ENCODE measurements at places on chromosomes 6 and 20.
A peak's percentile ranks its signal among the peaks of the same experiment; 100 is the strongest.

DNA sequence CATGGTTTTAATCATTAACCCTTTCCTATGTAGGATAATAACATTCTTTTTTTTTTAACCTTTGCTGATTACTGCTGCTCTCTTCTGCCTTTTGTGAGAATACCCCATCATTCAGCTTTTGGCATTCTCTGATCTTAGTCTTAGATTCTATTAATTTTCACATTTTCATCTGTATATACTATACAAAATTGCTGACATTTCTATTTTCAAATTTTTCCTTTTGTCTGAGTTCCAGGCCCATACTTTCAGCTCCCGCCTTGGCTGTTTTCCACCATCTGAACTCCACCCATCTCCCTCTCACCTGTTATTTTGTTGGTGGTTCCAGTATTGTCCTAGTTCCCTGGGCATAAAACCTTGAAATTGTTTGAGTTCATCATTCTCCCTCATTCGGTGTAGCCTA, 59.2 kb downstream of the PKIB start:
- no peak for DNase-seq

DNA sequence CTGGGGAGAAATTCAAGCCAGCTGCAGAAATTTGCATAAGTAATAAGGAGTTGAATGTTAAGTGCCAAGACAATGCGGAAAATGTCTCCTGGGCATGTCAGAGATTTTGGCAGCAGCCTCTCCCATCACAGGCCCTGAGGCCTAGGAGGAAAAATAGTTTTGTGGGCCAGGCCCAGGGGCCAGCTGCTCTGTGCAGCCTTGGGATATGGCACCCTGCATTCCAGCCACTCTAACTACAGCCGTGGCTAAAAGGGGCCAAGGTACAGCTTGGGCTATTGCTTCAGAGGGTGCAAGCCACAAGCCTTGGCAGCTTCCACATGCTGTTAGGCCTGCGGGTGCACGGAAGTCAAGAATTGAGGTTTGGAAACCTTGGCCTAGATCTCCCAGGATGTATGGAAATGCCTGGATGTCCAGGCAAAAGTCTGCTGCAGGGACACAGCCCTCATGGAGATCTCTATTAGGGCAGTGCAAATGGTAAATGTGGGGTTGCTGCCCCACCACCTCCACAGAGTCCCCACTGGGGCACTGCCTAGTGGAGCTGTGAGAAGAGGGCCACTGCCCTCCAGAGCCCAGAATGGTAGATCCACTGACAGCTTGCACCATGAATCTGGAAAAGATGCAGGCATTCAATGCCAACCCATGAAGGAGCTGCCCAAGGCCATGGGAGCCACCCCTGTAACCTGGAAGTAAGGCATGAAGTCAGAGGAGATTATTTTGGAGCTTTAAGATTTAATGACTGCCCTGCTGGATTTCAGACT, 126.5 kb downstream of the DTNBP1 start:
- no peak for DNase-seq

DNA sequence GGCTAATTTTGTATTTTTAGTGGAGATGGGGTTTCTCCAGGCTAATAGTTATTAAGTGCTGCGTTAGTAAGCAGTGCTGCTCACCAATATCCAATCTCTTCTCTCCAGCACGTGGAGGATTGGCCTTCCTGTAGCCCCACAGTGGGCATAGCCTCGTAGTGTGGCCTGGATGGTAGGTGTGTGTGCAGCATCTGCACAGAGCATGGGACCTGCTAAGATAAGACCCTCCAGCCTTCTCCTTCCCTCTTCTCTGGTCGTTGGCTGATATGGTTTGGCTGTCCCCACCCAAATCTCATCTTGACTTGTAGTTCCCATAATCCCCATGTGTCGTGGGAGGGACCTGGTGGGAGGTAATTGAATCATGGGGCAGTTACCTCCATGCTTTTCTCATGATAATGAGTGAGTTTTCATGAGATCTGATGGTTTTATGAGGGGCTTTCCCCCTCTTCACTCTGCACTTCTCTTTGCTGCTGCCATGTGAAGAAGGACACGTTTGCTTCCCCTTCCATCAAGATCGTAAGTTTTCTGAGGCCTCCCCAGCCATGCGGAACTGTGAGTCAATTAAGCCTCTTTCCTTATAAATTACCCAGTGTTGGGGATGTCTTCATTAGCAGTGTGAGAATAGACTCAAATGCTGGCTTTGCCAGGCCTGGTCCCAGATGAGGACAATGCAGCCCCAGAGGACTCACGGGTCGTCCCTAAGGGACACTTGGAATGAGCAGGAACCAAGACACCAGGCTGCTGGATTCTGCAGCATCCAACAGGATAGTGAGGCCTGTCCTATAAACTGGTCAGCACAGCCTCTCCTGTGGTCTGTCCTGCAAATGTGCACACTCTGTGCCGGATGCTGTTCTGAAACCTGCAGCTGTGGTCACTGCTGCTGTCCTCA, 63.4 kb upstream of the AFDN start:
- no peak for DNase-seq

DNA sequence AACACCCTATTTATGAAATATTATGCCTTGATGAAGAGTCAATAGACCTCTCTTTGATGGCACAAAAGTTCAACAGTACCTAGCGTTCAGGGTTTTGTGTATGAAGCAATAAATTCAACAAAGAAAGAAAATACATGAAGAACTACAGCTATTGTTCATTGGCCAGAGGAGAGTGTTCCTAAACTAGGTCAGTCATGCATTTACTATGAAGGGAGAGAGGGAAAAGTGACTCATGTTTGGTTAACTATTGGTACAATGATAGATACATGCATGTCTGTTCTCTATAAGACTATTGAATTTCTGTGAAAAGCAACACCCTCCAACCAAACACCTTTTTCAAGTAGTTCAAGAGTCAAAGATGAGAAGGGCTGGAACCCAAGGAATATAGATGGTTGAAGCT, 50.7 kb downstream of the CLIC5 start:
- DNase-seq: no peak

DNA sequence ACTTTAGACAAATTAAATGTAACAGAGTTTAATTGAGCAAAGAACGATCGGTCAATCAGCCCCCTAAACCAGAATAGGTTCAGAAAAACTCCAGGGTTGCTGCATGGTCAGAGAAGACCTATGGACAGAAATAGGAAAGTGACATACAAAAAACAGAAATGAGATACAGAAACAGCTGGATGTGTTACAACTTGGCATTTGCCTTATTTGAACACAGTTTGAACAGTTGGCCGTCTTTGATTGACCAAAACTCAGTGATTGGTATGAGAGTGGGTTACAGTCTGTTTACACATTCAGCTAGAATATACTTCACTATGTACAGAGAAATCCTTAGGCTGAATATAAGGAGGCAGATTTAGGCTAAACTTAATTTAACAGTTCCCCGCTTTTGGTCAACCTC, 19.9 kb downstream of the SRSF6 start:
- DNase-seq: no peak

GRCh38 chr6:140921366-140922226, 1211.1 kb upstream of the GJE1 start:
- peak; percentile 22 for DNase-seq

- no peak for DNase-seq
These were observed 19.3 kb downstream of the DEK start for GRCh38 chr6:18245079-18245478.

- DNase-seq: no peak
These were observed 21.2 kb upstream of the PYGB start for GRCh38 chr20:25226433-25227316.

- no peak for DNase-seq
These were observed 57.7 kb downstream of the PDE10A start for GRCh38 chr6:165605182-165605875.

Measured in NCI-H345 (cell line).